ENCODE measurements at places on chromosomes 7 and 10.

DNA sequence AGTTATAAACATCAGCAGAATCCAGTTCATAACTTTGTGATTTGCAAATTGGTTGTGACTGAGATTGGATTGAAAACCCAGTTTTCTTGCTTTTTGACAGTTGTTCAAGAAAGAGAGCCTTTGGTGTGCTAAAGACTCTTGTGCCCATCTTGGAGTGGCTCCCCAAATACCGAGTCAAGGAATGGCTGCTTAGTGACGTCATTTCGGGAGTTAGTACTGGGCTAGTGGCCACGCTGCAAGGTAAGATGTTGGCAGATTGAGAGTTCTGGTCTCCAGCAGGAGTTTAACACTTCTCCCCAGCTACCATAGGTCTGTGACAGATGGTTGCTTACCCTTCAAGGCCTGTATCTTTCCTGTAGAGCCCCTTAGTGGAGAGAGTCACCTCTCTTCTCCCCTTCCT is 2.6 kb downstream of the SLC26A4 start:
- DNase-seq: no peak

- no peak for DNase-seq
Measured at GRCh38 chr10:18158773-18159265, 18.6 kb downstream of the CACNB2 start.

- no peak for DNase-seq
Measured at GRCh38 chr10:116626815-116627214, 6.1 kb downstream of the PNLIPRP2 start.

DNA sequence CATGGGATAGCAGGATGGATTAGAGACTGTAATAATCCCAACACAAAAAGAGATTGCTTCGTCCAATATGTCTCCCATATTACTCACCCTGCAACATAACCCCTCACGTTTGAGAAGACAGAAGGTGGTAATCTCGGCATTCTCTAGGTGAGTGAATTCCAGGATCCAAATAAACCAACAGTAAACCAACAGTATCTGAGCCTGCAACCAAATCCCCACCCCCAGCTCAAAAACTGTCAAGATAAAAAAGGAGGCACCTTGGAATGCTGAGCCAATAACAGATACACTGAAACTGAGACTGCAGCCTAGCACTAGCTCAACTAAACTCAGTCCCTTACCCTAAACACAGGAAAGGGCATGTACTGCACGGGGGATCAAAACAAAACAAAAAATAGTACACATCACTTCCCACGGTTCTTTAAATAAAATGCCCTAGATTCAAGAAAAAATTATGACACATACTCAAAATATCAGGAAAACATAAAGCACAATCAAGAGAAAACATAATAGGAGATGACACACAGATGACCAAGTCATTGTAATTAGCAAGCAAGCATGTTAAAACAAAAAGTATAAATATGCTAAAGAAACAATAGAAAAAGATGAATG is 28.0 kb downstream of the IPMK start:
- no peak for DNase-seq

DNA sequence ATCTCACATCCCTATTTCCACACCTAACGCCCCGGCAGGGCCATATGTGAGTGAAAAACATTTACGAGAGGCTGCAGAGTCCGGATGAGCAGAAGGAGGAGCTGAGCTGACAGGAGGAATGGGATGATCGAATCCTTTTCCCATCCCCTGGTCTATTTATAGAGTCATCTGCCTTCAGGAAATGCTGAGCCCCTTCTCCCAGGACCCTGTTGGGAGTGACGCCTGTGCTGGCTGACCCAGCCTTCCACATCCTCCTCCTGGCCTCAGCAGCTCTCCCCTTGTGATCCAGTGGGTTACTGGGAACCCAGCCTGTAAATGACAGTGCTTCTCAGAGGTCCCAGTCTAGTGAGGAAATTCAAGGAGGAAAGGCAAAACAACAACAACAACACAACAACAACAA is 16.6 kb downstream of the DENND2A start:
- no peak for DNase-seq

- no peak for DNase-seq
Measured at GRCh38 chr7:82810558-82811259, 352.0 kb downstream of the PCLO start.

- no peak for DNase-seq
Measured at GRCh38 chr7:255038-255435, 34.9 kb upstream of the FOXL3 start.

All from activated CD8-positive, alpha-beta memory T cell treated with anti-CD3 and anti-CD28 coated beads for 4 hours (primary cell).